ENCODE measurements at places on chromosomes 2 and 18.

GRCh38 chr2:65483763-65484162 lies 51.4 kb upstream of the SPRED2 start:
- no peak for DNase-seq

DNA sequence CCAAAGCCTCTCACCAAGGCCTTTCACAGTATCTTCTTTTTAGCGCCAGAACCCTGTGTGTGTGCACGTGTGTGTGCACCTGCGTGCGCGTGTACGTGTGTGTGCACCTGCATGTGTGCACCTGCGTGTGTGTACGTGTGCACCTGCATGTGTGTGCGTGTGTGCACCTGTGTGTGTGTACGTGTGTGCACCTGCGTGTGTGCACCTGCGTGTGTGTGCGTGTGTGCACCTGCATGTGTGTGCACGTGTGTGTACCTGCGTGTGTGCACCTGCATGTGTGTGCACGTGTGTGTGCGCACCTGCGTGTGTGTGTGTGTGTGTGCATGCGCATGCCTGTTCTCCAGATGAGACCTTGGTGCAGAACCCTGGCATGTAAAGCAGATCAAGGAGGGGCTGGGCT lies 131.4 kb upstream of the HDAC4 start:
- DNase-seq, result no peak

DNA sequence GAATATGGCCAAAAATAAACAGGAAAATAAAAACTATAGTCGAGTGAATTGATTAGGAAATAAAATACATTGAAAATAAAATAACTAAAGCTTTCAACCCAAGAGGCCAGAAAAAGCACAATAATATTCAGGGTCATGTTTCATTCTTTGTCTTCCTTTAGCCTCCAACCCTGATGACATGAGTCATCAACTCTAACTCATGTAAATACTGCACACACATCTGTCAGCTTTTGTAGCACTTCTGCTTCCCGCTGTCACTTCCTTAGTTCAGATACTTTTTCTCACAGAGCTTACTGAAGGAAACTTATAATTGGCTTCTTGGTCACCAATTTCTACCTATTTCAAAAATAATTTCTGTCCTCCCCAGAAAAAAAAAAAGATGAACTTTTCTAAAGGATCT lies 112.8 kb downstream of the UPP2 start:
- no peak for DNase-seq

- DNase-seq, result no peak
Measured at GRCh38 chr18:63311118-63312018, 8.2 kb downstream of the BCL2 start.

DNA sequence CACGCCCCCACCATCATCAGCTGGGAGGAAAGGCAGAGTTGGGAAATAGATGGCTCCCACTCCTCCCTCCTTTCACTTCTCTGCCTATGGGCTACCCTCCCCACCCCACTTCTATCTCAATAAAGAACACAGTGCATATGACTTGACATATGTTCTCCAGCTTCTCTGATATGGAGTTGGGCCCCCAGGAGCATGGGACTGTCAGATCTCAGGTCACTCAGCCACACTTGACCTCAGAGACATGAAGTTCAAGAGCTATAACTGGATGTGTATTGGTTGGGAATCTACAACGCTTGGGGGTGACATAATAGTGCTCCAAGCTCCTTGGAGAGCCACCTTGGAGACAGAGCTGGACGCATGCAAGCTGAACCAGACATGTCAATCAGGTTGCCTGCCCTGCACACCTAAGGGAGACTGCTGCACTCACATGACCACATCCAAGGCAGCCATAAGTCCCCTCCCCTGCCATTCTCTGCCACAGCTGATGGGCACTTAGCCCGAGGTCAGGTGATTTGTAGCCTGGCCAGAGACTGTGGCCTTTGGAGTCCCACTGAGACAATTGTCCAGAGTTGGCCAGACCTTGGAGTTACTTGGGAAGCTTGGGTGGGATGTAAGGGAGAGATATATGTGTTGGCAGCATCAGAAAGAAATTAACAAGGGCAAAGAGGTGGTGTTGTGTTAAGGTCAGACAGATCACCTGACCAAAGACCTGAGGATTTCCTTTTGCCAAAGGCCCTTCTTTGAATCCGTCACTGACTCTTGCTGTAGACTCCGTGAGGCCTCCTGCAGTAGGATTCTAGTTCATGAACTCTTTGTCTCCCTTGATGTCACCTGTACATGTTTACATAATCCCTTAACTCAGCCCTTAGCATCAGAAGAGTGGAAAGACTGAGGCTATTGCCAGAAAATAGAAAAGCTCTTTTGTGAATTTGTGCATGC lies 3.7 kb downstream of the INHA start:
- no peak for DNase-seq

GRCh38 chr2:132703396-132703795 lies 33.4 kb upstream of the LYPD1 start:
- no peak for DNase-seq

GRCh38 chr2:85255813-85256594 lies 71.8 kb downstream of the TGOLN2 start:
- DNase-seq, result no peak

DNA sequence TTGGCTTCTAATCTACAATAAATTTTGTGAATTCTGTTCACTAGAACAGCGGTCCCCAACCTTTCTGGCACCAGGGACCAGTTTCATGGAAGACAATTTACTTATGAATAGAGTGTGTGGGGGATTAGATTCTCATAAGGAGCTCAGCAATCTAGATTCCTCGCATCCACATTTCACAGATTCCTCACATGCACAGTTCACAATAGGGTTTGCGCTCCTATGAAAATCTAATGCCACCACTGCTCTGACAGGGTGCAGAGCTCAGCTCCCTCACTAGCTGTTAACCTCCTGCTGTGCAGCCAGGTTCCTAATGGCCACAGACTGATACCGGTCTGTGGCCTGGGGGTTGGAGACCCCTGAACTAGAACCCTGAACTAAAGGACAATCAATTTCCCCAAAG lies 1568.6 kb upstream of the NXPH2 start:
- no peak for DNase-seq

GRCh38 chr2:130853391-130853790 lies 16.7 kb downstream of the ARHGEF4 start:
- DNase-seq, result no peak

DNA sequence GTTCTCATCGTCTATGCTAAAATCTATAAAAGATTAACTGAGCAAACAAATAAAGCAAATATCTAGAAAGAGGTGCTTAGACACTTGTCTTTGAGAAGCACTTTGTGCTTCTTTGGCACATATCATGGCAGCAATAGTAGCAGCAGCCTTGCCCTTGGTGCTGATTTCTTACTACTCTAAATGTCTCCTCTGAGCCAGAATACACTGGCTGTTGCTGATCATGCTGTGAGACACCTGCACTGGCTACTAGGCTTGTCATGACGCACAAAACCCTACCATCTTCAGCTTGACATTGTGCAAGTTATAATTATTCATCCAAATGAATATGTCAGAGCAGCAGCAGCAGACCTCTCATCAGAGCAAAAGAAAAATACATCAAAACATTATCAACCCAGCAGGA lies 46.7 kb downstream of the FANCL start:
- no peak for DNase-seq

- DNase-seq, result no peak
Measured at GRCh38 chr18:25147877-25148488, 204.0 kb downstream of the ZNF521 start.

- no peak for DNase-seq
Measured at GRCh38 chr2:196183528-196184231, 12.3 kb upstream of the STK17B start.

GRCh38 chr18:25061395-25061794 lies 290.6 kb downstream of the ZNF521 start:
- no peak for DNase-seq

Measured in MG63 (cell line).